Mesothelial cell of epicardium (in vitro differentiated cells): ENCODE measurements at places on chromosomes 6 and 20. TPM values are rescaled to one million over a fixed set of nuclear protein-coding genes. Genes with fewer than 3 reads are reported as not detected.

The TRIM31 gene
- total RNA-seq = 0.58 to 0.68 TPM in 2 of 3 replicates, not detected in the other

- DNase-seq = no peak
These were observed 17.7 kb downstream of the CCDC167 start for GRCh38 chr6:37481711-37482605.

DNA sequence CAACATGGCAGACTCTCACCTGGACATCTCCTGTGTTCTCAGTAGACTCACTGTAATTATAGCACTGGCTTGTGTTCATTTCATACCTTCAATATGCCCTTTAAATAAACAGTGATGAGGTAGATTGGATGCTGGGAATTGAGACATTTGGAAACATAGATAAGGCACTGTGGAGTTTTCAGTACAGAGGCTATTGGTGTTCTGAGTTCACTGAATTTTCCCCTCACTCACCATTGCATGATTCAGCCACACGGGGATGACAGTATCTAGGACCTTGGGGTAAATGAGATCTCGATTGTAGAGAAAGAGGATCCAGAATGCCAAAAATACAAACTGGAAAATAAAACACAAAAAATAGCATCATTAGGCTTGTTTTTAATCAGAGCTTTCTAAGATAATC, 12.6 kb downstream of the ADTRP start:
- no peak for DNase-seq

DNA sequence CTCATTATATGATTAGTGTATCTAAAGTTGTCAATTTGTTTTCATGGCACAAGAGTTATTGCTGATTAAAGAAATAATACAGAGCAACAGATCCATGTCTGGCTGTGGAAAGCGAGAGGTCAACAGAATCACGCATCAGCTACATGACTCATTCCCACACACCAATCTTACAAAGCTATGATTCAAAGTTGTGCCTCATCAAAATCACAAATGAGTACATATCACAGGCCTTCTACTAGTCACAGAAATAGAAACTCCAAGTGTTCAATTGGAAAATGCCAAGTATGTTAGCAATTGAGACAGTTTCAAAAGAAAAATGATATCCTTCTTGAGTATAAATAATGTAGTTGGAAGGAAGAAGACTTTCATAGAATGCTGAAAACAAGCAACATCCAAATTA, 57.8 kb upstream of the NKAIN2 start:
- no peak for DNase-seq

DNA sequence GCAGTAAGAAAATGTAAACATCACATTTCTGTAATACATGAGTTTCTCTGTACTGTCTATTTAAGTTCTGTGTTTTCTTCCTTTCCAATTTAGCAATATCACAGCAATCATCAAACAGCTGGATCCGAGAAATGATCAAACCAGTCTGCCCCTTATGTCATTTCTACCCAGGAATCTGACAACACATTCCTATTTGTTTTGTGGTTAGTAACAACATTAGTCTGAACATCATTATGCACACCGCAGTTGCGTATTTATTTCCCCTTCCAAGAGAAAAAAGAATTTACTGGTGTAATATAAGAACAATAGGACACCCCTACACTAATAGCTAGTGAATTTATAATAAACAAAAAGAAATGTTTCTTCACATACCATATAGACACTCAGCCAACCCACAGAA, 179.5 kb downstream of the BTBD9 start:
- DNase-seq = no peak

- DNase-seq = no peak
These were observed 18.6 kb downstream of the TAB2 start for GRCh38 chr6:149335924-149336608.

DNA sequence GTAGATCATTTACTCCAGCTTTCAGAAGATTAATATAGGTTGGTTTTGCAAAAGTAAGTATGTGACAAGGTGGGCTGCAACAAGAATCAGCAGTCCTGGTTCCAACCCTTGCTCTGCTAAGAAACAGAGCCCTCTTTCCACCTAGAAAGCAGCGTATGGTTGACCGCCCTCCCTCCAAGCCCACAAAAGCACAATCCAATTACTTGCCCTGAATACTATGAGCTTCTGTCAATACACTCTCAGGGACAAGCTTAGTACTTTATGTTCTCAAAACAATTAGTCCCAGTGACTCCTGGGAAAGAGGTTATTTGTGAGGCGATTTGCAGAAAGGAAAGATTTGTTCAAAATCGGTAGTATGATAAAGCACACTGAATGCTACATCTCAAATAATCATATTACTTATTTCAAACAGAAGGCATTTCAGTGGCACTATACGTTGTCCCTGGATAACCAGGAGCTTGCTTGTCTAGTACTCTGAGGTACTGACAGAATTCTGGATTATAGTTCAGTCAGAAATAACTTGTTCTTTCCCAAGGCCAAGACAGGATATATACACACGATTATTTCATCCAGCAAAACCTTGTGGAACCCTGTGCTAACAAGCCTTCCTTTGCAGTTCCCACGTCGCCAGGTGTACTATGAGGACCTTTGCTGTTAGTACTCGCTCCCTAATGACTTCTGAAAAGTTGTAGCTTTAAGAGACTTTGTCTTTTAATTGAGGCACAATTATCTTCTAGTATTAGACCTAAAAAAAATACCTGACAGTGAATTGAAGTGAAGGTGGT, 96.9 kb upstream of the ADTRP start:
- no peak for DNase-seq
